ENCODE measurements at places on chromosomes 3 and 15. TPM values are rescaled to one million over a fixed set of nuclear protein-coding genes. Genes with fewer than 3 reads are reported as not detected.

DNA sequence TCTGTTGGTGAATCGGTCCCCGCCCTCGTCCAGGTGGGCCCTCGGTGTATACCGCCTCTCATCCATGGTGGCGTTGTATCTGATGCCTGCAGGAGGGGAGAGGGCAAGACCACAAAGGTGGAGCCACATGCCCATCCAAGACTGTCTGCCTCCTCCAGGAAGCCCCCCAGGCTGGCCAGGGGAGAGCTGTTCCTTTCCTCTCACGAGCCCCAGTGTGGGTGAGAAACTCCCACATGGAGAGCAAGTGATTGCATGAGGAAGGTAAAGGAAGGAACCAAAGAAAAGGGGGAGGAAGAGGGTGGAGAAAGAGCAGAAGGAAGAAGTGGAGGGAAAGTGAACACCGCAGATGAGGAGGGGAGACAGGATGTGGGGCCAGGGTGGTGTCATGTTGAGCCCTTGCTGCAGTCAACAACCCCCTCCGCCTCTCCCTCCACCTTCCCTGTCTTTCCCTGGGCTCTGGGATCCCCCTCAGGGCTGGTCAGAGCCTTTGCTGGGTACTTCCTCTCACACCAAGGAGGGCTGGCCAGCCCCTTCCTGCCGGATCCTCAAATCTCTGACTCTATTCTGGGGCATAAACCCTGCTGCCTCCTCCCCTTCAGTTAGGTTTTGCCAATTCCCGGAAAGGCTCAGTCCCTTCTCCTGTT, 49.3 kb downstream of the FEM1B start:
- peak; percentile 20 for DNase-seq

GRCh38 chr3:100226712-100227429, 33.9 kb upstream of the TBC1D23 start:
- no peak for DNase-seq

DNA sequence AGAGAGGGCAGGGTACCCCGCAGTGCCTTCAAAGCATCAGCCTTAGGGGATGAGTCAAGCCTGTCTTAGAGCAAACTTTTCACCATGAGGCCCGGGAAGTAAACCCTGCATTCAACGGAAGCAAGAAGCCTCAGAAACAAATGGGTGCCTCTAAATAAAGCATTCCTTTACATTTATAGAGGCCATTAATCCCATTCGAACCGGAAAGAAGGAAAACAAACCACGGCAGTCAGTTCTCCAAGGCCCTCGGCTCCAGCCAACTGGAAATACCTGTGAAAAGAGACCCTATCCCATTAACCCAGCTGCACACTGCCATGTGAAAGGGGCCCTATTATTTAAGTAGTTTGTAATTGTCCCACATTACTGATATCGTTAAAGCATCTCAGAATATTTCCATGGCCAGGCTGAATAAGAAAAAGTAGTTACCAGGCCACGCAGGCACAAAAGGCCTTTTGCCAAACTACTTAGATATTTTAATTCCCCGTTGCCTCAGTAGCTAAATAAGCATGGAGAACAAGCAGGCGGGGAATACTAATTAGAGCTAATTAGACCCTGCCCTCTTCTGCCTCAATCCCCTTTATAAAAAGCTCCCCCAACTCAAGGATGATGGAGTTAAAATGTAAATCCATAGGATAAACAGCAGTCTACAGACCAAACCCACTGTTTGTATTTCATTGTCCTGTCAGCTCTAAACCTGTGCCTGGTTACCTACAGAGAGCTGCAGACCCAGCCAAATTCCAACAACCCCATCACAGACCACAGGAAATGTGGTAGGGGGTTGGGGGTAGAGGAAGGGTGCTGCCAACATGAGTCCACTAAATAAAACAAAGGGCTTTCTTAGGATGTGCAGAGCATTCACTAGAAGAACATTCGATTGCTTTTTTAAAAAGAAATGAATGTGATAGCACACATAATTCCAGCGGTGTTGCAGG, 4.1 kb downstream of the ITGB5 start:
- DNase-seq, result no peak

DNA sequence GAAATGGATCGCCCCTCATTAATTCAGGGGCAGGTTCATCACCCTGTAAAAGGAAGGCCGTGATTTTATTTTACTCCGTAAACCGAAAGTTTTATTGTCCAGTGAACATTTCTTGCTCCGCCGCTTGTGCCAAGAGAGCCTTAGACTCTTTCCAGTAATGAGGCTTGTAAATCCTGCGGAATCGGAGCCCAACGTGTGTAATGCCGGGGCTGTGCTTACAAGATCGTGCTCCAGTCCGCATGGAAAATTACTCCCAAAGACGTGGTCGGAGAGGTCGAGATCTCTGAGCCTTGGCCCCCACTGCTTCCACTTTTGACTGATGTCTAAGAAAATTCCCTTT, 649 bp upstream of the PLOD2 start:
- DNase-seq, result no peak

DNA sequence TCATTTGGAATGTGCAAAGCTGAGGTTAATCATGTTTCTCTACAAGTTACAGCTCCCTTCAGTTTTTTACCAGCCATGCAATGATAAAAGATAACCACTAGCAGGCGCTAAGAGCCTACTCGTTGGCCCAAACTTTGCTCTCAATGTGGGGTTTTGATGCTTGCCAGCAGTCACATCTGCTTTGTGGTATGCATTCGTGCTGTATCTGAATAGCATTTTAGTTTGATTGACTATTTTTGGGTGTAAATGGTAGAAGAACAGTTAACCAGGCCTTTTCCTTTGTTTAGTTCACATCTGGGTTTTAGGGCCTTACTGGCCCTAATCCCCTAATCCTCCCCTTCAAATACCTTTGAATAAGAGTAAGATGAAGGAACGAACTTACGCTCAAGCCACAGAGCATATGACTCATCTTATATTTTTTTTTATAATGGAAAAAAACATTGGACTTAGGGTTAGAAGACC, 4.4 kb upstream of the CLDN11 start:
- DNase-seq, result no peak

- DNase-seq, result peak; percentile 67
Observed at GRCh38 chr3:18740631-18741583, 315.8 kb upstream of the SATB1 start.

DNA sequence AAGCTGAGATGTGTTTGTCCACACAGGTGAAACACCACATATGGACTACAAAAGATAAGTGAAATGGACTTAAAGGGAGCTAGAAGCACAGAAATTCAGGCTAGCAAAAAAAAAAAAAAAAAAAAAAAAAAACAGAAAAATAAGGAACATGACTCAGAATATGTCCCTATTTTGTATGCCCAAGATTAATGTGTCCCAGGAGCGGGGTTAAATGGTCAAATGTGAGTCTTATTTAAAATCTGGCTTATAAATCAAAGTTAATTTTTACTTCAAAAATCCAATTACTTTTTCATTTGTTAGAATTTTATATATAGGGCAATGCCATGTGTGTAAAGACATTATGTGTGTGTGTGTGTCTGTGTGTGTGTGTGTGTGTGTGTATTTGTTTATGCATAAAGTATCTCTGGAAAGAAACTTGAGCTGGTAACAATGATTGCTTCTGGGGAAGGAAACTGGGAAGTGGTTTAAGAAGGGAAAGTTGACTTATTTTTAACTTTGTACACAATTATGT, 986.5 kb downstream of the ROBO2 start:
- DNase-seq, result no peak

DNA sequence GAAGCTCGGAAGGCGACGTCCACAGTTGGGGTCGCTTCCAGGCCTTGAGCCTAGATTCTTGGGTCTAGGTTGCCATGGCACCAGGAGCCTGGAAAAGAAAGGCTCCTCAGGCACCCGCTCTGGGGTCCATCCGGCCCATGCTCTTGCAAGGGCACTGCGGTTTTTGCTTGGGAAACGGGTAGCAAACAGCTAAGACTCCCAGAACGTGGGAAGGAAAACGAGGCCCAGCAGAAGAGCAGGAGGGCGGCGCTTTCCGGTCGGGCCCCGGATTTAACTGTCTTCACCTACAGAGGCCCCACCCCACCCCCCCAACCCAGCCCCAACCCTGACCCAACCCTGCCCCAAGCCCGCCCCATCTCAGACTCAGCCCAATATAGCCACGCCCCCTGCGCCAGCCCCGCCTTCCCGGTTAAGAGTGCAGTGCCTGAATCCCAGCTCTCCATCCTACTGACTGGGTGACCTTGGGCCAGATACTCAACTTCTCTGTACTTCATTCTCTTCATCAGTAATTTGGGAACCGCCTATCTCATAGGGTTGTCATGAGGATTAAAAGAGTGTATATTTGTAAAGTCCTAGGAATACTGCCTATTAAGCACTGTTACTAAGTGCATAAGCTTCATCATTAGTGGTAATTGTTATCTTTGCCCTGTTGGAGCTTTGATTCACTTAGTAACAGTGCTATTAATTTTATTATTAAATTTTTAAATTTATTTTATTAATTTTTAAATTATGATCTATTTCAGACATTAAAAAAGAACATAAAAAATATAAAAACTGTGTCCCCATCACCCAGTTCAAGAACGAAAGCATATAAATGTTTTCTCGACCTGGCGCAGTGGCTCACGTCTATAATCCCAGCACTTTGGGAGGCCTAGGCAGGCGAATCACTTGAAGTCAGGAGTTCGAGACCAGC, 28.4 kb upstream of the SMAD6 start:
- peak; percentile 2 for DNase-seq

DNA sequence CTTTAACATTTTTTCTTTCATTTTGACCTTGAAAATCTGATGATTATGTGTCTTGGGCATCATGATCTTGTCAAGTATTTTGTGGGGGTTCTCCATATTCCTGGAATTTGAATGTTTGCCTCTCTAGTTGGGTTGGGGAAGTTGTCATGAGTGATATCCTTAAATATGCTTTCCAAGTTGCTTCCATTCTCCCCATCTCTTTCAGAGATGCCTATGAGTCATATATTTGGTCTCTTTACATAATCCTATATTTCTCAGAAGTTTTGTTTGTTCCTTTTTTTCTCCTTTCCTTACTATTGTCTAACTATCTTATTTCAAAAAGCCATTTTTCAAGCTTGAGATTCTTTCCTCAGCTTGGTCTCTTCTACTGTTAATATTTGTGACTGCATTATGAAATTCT, 69.0 kb upstream of the CCDC80 start:
- no peak for DNase-seq

- peak; percentile 74 for DNase-seq
Observed at GRCh38 chr3:141875374-141875892, 1.0 kb upstream of the ATP1B3 start.

DNA sequence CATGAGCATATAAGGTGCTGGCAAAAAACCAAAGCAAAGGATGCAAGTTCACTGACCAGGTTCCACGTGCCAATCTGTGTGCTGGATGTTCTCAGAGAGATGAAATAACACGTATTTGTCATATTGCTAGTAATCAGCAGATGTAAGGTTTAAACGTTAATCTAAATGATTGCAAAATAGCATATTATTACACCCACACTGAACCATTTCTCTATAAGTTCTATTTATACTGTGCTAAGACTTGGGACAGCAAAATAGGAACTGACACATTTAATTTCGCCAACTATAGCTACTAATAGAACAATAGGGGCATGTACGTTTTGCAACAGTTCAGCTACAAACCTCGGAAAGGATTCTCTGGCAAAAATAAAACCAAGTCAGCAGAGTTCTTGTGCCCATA, 350.3 kb upstream of the ZNF385D start:
- no peak for DNase-seq

DNA sequence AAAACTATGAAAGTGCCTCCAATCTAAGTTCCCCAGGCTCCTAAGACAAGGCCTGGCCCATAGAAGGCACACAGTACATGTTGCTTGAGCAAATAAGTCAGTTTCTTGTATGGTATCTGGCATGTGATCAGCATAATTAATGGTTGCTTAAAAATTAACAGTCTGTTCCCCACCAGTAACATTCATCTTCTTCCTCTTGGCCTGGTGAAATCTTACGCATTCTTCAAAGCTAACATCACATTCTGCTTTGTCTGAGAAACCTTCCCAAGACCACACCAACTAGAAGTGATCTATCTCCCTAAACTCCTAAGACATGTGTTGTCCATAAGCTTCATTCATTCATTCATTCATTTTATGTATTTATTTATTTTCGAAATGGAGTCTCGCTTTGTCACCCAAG, 48.1 kb downstream of the LIPC start:
- DNase-seq, result no peak

- DNase-seq, result no peak
Observed at GRCh38 chr3:107221856-107222255, 155.4 kb upstream of the CCDC54 start.

- no peak for DNase-seq
Observed at GRCh38 chr3:194042927-194043326, 93.0 kb upstream of the HES1 start.

DNA sequence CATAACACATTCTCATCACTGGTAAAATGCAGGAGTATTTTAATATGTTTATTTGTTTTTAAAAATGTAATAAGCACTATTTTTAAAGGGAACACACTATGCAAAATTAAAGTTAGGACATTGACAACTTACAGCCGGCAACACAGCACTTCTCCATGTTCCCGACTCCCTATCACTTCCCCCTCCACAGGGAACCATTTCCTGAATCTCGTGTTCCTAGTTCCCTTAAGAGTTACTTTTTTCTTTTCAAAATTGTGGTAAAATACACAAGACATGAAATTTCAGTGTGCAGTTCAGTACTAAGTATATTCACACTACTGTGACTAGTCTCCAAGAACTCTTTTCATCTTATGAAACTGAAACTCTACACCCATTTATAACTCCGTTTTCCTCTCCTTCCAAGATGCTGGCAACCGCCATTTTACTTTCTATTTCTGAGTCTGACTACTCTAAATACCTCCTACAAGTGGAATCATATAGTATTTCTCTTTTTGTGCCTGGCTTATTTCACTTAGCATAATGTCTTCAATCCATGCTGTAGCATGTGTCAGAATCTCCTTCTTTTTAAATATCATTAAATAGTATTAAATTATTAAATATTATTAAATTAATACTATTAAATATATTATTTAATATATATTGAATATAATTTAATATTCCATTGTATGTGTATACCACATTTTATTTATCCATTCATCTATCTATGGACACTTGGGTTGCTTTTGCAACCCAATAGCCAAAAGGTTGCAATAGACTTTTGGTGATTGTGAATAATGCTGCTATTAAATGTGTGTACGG, 25.9 kb upstream of the UBE2Q2 start:
- no peak for DNase-seq

DNA sequence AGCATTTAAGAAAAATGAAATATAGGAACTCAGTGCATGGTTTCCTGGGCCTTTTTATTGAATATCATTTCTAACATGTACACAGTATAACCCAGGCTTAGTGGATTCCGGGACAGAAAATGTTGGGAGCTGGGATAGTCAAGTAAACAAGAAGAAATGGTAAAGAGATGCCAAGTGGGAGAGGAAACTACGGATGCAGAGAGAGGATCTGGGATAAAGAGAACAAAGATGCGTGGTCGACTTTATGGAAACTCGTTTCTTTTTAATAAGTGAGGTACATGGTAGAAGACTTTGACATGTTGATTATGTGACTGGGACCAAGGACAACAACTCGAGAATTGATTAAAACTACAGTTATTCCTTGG, 1.2 kb upstream of the GPR176 start:
- DNase-seq, result no peak

Gene CMTM8
- 3.3 TPM for total RNA-seq

Gene INKA1
- total RNA-seq, result 1.7 TPM

Gene CDCP1
- 0.71 TPM for total RNA-seq

Gene REC114
- total RNA-seq, result not detected

Gene PLCL2
- 22.2 TPM for total RNA-seq

Gene KLF15
- 0.18 TPM for total RNA-seq

Measured in CD8-positive, alpha-beta memory T cell (primary cell).